ENCODE measurements at places on chromosomes 11 and 22.
A peak's percentile ranks its signal among the peaks of the same experiment; 100 is the strongest.

- DNase-seq: no peak
Measured at GRCh38 chr11:73656985-73657384, 10.6 kb downstream of the PLEKHB1 start.

GRCh38 chr22:17057959-17058814 lies 26.6 kb upstream of the IL17RA start:
- peak; percentile 56 for DNase-seq

DNA sequence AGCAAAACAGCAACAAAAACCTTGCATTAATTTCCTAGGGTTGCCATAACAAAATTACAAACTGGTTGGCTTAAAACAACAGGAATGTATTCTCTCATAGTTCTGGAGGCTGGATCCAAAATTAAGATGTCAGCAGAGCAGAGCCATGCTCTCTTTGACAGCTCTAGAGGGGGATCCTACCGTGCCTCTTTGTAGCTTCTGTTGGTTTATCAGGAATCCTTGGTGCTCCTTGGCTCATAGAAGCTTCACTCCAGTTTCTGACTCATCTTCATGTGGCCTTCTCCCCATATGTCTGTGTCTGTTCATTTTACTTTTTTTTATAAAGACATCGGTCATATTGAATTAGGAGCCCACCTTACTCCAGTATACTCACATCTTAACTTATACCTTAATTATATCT lies 90.5 kb upstream of the POU2AF2 start:
- no peak for DNase-seq

- DNase-seq: no peak
Measured at GRCh38 chr11:15471048-15471894, 356.5 kb downstream of the INSC start.

- DNase-seq: no peak
Measured at GRCh38 chr11:128901653-128902514, 10.7 kb downstream of the KCNJ5 start.

- no peak for DNase-seq
Measured at GRCh38 chr22:30918761-30919160, 49.8 kb downstream of the MORC2 start.

- DNase-seq: no peak
Measured at GRCh38 chr11:22512457-22512856, 113.2 kb downstream of the FANCF start.

DNA sequence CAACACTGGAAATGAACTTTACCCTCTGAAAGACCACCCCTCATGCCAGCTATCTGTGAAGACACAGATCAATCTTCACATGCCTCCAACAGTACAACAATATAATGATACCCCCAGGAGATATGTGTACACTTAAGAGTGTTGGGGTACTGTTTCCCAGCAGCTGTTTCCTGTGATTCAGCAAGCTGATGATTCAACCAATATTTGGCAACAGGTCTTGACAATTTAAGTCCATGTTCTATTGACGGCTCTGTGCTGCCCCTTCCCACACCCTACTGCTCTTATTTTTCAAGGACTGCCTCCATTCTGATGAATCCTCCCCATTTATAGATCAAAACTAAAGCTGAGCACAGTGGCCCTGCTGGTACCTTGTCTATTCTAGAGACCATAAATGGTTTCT lies 6.6 kb downstream of the SNX19 start:
- no peak for DNase-seq

DNA sequence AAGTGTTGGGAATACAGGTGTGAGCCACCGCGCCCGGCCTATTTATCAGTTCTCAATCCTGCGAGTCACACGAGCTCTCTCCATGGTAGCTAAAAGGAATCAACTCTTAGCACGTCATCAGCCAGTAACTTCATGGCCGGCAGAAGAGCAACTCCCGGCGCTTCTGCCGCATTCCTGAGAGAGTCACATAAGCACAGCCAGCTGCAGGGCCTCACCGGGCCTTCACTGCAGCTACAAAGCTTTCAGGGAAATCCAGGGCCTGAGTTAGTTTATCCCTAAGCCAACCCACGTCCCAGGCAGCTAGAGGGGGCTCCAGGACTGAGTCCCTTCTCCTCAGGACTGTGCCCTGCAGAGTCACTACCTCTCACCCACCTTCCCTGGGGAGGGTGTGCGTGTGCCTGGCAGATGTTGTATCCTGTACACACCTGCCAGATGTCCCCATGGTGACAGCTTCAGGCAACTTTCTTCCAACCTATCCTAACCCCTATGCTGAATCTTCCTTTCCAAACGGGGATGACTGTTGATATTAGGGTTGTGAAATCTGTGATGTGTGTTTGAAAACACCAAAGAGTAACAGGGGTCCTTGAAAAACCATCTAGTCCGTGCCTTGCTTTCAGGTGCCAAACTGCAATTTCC lies 45.9 kb upstream of the ARFGAP3 start:
- no peak for DNase-seq

- DNase-seq: no peak
Measured at GRCh38 chr11:60905551-60906113, 753 bp downstream of the PRPF19 start.

DNA sequence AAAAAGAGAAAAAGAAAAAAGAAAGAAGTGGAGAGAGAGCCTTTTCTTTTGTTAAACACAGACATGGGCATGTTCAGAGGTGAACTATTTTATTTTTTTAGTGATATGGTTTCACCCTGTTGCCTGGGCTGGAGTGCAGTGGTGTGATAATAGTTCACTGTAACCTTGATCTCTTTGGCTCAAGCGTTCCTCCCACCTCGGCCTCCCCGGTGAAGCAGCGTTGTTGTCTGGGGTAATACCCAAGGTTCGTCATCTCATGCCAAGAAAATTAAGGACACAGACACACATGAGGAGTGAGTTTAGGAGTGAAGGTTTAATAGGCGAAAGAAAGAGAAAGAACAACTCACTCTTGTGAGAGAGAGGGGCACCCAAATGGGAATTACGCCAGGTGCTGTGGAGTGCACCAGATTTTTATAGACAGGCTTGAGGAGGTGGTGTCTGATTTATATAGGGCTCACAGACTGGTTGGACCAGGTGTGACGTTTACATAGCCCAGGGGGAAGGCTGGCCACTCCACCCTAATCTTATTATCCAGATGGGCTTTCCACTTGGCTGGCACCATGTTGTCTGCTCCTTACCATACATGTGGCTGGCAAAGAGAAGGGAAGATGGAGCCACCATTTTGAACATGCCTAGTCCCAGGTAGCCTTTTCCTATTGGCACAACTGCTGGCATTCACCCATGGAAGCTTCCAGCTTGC lies 42.3 kb downstream of the GRAMD1B start:
- DNase-seq: no peak

GRCh38 chr11:2930704-2931419 lies 1.6 kb upstream of the PHLDA2 start:
- peak; percentile 62 for DNase-seq

DNA sequence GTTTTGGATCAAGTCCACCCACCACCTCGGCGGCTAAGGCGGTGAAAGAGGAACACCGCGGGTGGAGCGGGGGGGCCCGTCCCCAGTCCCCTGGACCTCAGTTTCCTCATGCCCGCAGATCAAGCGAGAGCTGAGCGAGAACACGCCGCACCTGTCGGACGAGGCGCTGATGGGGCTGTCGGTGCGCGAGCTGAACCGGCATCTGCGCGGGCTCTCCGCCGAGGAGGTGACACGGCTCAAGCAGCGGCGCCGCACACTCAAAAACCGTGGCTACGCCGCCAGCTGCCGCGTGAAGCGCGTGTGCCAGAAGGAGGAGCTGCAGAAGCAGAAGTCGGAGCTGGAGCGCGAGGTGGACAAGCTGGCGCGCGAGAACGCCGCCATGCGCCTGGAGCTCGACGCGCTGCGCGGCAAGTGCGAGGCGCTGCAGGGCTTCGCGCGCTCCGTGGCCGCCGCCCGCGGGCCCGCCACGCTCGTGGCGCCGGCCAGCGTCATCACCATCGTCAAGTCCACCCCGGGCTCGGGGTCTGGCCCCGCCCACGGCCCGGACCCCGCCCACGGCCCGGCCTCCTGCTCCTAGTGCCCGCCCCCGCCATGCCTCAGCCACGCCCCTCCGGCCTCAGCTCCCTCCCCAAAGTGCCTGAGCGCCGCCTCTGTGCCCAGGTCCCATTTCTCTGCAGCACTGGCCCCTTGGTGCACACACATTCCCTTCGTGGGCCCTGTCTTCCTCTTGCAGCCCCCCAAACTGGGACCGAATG lies 12.7 kb downstream of the MAFF start:
- peak; percentile 65 for DNase-seq

DNA sequence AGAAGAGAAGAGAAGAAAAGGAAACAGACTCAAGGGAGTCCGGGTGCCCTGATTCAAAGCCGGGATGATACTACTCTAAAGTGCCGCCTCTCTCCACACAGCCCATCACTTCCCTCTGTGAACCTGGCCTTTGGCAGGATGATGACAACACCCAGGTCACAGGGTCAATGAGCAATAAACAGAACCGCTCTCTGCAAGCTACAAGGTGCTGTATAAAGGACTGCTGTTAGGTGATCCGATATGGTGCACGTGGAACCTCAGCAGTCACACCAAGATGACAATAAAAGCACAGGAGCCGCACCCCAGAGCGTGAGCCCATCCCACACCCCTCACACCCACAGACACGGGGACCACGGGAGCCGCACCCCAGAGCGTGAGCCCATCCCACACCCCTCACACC lies 10.7 kb downstream of the TTLL1 start:
- no peak for DNase-seq

DNA sequence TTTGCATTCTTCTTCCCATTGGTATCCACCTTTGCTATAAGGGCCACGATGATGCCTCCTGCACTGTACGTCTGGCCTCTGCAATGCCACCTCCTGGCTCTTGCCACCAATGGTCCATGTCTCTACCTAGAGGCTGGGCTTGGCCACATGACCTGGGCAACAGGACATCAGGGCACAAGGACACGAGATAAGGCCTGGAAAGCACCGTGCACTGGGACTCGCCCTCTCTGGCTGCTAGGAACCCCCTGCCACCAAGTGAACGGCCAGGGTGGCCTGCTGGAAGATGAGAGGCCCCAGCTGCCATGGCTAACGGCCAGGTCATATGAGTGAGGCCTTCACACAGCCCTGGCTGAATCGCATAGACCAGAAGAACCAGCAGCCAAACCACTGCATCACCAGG lies 87.4 kb downstream of the TRMU start:
- DNase-seq: no peak

DNA sequence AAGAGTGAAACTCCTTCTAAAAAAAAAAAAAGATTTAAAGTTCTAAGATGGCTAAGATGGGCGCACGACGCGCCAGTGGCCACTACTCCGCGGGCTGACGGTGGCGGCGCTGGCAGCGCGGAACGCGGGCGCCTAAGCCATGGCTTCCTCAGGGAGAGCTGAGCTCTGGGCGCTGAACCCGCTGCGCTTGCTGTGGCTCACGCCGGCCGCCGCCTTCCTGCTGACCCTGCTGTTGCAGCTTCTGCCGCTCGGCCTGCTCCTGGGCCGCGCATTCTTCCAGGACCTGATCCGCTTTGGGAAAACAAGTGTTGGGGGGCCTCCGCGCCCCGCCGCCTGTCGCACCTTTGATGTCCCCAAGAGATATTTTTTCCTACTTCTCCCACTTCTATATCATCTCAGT lies 19.5 kb downstream of the OOSP3 start:
- no peak for DNase-seq

DNA sequence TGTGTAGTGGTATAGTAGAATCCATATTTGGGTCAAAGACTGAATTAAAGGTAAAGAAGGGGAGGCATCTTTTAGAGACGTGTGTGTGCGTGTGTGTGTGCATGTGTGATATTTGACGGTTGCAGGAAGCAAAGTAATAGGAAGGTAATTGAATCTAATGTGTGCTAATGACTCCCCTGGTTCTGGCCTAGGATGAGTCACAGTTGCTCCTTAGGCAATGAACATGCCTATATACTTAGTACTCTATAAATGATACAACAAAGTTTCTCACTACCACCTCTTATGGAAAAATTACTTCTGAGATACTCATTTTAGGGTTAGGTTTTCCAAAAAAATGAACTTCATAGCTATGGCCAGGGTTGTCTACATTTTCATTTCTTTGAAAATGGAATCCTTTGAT lies 409.6 kb downstream of the GUCY1A2 start:
- DNase-seq: no peak

DNA sequence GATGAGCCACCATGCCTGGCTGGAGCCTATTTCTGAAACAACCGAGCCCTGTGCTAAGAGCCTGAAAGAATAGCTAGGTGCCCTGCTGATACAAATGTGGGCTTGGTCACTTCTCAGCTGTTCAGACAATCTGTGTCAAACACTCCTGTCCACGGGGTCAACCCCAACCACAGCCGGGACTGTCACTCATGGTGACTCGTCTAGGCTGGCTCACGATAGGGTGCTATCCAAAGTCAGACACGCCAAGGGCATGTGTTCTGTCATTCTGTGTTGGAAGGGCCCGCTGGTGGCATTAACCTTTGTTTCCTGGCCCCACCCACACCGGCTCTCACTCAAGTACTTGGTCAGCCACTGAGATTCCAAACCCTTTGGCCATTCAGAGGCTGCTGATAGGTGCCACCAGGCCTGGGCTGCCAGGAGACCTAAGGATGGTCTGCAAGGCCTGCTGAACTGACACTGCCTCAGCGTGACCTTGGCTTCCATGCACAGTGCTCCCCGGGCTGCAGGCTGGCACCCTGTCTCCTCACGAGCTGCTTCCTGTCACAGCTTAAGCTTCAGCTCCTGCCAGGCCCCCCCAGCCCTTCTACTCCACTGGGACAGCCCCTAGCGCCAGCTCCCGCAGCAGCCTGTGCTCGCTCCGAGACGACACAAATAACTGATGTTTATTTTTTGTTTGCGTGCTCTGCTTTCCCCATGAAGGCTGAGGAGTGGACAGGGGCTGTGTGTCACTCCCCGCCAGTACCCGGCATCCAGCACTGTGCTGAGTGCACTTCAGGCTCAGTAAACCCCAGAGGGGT lies 14.2 kb upstream of the CDC42BPG start:
- peak; percentile 76 for DNase-seq

DNA sequence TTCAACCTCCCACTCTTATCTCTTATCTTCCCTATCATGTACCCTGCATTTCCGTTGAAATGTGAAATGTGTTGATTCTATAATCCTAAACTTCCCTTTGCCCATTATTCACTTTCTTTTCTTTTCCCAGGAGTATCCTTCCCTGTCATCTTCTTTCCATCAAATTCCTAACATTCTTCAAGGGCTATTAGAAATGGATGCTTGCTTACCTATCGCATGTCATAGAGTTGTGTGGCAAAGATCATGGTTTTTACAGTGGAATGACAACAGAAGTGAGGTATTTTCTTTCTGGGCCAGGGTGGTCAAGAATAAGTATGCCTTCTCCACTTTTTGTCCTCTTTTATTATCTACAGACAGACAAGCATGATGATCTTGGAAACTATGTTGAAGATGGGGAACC lies 124.4 kb upstream of the SLC5A12 start:
- DNase-seq: no peak

GRCh38 chr22:19654338-19654987 lies 59.8 kb upstream of the SEPTIN5 start:
- DNase-seq: no peak
